ENCODE measurements at places on chromosomes 7 and 10.

DNA sequence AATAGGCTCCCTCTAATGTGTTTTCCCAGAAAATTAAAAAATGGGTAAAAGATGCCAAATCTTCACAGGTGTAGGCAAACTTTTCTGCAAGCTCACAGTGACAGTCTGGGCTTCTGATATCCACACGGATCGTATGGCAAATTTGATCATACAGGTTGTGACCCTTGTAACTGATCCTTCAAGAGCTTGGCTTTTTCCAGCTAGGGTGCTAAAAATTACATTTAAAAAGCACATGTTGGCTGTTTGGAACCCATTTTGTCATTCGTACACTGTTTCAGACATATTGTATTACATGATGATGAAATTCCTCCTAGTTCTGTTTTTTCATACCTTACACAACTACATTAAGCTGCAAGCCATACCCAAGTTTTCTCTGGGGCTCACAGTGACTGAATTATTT lies 138.7 kb downstream of the GFRA1 start:
- DNase-seq = no peak

- DNase-seq = no peak
Measured at GRCh38 chr7:27912751-27913150, 172.8 kb downstream of the TAX1BP1 start.

- DNase-seq = peak; percentile 89
Measured at GRCh38 chr10:112446855-112447619, at the start of the genes VTI1A and ZDHHC6. Gene VTI1A, plus strand, starts transcription at chr10:112447215. Its CDS starts 159 bp downstream, at chr10:112447374. Gene ZDHHC6, minus strand, starts transcription at chr10:112446914. Its CDS starts 1,478 bp downstream, at chr10:112445436.

DNA sequence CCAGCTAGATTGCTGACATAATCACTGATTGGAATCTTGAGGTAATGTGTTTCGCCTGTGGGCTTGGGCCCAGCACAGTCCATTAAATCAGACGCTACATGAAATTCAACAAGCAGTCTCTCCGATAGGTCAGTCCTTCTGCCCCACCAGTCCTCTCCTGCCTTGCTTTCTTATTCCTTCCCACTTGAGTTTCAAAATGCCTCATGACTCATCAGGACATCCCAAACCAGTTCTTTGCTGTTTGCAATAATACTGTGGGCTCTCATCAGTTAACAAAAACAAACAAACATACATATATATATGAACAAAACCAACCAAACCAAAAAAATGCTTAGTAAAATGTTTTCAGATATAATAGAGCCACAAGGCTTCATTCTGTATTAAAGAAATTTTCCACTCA lies 599.0 kb downstream of the SORCS1 start:
- no peak for DNase-seq

- DNase-seq = no peak
Measured at GRCh38 chr10:317271-317769, 182.1 kb downstream of the ZMYND11 start.

DNA sequence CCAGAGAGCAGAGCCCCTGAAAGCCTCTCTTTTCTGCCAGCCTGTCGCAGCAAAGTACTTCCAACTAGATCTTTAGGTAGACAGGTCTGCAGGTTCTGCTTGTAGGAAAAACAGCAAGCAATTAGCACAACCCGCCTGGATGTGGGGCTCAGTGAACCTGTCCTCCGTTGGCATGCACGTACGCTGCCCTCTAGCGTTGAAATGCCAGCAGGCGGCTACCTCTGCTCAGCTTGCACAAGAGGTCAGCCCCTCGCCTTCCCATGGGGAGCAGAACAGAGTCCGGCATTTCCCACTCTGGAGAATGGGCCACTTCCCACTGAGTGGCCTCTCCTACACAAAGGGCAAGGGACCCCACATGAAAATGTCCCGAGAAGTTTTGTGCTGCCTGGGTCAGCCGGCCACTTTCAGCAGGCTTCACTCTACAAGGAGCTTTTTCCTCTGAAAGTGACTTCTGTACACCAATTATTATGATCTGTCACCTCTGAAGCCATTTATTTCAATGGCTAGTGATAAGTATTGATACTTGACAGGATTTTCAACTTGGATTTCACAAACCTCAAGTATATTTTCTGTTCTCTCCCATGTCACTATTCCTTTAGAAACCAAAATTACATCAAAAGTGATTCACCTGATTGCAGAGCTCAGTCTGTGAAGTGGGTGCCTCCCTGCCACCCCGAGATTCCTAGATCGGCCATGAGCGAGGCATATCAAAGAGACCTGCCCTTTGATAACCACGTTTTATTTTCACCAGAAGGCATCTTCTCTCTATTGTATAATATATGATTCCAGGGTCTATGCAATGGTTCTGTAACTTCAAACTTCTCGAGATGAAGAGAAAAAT lies 56.7 kb downstream of the JCAD start:
- DNase-seq = peak; percentile 78

- no peak for DNase-seq
Measured at GRCh38 chr10:125628104-125629049, 54.6 kb downstream of the TEX36 start.

GRCh38 chr10:96440361-96441292 lies 73.1 kb downstream of the TLL2 start:
- no peak for DNase-seq

GRCh38 chr10:78784546-78784945 lies 284.2 kb upstream of the ZMIZ1 start:
- no peak for DNase-seq

GRCh38 chr10:48557511-48558123 lies 47.3 kb downstream of the ARHGAP22 start:
- no peak for DNase-seq

DNA sequence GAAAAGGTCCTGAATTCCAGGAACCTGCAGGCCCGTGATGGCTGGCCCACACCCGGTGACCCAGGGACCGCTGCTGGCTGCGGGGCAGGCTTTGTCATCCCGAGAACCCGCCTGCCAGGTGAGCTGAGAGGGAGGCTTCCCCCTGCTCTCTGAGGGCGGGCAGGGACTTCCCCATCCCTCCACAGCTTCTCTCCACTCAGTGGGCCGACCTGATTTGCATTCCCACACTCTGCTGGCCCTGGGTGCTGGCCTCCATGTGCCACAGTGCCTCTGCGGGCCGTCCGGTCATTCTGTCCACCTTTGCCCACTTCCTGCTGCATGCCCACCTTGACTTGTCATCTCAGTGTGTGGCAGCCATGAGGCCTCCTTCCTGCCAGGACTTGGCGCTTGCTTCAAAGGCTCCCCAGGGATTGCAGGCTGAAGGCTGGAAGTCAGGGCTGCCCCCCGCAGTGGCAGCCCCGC lies 35.3 kb downstream of the PALD1 start:
- no peak for DNase-seq

DNA sequence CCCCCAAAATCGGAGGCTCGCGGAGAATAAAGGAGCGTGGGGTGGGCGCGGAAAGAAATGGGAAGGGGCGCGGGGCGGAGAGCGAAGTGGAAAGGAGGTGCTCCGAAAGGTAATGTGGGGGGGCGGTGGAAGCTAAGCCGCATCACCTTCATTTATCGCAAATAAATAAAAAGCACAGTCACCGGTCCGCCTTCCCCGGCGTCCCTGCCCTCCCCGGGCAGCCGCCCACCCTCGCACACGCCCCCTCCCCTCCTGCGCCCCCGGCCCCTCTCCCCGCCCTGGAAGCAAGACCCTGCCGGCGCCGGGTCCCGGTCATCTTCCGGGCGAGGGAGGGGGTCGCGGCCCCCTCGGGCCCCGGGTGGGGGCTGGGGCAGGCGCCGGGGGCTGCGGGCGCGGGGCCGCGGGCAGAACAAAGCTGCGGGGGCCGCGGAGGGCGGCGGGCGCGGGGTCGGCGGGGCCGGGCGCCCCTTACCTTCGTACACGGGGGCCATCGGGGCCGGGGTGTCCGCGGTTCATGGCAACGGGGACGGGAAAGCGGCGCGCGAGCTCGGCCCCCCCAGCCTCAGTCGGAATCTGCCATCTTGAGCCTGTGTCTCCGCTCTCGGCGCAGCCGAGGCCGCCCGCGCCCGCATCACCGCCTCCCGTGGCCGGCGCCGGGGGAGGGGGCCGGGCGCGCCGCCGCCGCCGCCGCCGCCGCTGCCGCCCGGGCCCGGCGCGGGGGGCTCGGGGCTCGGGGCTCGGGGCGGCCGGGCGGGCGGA lies 486 bp downstream of the HIPK2 start:
- peak; percentile 49 for DNase-seq

GRCh38 chr7:131642429-131642828 lies 86.0 kb upstream of the PODXL start:
- DNase-seq = no peak

DNA sequence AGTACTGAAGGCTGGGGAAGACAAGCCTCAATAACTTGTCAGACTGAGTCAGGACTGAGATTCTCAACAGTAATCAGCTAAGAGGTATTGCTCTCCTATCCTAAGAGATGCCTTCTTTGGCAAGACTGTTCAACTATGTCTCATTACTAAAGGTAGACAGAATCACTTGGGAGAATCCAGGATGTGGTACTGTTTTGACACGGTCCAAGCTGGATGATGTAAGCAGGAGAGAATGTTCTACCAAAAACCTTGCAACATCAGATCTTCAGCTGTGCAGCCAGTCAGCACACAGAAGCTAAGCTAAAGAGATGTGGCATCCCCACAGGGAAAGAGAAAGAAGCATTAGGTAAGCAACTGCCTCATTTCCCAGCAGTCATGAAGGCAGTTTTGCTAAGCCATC lies 391.4 kb downstream of the NRG3 start:
- no peak for DNase-seq

DNA sequence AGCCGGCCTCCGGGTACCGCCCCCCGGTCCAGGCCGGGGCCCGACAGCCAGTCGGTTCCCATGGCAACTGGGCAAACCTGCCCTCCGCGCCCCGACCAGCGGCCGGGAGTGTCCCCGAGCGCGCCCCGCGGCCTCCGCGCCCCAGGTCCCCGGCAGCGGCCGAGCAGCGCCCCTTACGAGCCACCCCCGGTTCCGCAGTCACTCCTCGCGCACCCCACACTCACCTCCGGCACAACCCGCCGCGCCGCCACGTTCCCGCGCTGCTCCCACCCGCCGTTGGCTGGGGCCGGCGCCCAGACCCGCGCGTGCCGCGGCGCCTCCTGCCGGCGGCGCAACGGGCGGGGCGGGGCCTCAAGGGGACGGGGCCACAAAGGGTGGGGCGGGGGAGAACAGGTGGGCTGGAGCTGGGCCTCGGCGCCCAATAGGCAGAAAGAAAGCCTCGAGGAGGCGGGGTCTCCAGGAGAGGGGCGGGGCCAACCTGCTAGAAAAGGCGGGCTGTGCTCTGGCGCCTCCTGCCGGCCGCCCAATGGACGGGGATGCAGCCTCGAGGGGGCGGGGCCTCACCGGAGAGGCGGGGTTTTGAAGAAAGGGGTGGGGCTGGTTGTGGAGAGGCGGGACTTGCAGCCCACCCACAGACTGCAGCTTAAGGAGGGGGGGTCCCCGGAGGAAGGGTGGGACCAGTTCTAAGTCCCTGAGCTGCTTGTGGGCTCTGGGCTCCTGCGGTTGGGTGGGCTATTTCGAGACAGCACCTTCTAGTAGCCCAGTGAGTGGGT lies at the start of gene RADIL:
Gene RADIL, minus strand, starts transcription at position 345 of the 773 bp plus-strand sequence. CDS start 5,577 bp downstream, outside the sequence.
- peak; percentile 93 for DNase-seq

DNA sequence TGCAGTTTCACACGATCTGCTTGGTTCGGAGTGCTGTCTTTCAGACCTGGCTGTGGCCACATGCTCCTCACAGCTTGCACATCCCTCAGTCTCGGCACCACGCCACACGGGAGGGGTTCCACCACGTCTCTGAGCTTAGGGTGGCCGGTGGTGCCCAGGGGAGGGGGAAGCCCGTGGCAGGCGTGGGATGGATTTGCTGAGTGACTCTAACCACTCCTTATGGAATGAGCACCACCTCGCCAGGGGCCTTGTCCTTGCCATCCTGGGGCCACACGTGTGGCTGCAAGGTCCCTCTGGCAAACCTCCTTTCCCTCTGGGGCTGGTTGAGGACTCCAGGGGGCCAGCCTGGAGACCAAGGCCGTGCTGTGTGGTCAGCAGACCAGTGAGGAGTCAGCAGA lies 29.1 kb upstream of the FAM20C start:
- DNase-seq = no peak

DNA sequence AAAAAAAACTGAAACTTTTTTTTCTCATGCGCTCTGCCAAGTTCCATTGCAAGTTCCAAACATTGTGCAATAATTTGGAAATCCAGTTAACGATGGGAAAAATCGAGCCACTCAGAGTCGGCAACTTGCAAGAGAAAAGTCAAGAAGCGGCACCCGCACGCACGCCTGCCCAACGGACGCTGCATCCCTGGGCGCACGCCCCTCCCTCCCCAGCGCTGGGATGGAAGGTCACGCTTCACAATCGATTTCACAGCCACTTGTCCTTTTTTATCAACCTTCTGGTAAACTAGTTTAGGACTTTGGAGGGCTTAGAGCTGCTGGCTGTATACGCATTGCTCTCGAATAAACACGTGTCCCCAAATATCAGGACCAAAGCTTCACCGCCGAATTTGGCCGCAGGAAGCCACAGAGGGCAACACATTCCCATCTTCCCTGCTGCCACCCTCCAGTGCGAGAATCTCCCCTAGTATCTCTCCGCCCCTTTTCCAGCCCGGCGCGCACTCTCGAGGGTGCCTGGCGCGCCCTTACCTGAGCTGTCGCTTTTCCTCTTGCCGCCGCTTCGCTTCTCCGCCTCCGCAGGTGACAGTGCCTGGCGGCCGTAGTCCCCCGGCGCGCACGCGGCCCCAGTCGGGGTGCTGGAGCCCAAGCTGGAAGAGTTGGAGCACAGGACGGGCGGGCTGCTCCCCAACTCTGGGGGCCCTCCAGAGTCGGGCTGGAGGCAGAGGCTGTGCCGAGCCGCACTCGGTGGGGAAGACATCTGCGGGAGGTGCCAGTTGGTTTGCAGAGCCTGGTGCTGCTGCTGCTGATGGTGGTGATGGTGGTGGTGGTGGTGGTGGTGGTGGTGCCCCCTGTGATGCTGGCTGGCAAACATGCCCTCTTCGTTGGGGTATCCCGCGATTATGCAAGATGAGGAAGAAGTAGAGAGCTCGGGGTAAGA lies 857 bp downstream of the MEOX2 start:
- DNase-seq = no peak

GRCh38 chr10:18424200-18424599 lies 227.2 kb downstream of the NSUN6 start:
- DNase-seq = no peak

GRCh38 chr7:90607196-90607595 lies 11.1 kb downstream of the CDK14 start:
- no peak for DNase-seq

DNA sequence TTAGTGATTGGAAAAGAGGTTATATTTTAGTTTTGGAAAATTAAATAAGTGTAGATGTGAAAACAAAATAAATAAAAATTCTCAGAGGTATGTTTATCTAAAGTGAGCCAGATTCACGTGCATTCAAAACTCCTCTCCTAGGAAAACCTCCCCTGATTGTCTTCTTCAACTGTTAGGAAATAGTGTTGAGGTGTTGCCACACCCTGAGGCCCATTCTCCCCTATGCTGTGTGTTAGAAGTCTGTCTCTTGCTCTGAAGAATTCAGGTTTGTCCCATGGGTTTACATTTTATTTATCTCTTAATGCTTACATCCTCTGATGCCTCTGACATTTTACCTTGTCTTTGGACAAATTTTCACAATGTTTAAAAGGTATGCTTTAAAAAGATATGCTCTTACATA lies 40.3 kb downstream of the PTPRE start:
- no peak for DNase-seq

GRCh38 chr7:139799586-139799985 lies 21.8 kb upstream of the HIPK2 start:
- no peak for DNase-seq

GRCh38 chr7:75048435-75049379 lies 24.9 kb downstream of the RCC1L start:
- DNase-seq = no peak
